ENCODE measurements at places on chromosomes 2 and 18. TPM values are rescaled to one million over a fixed set of nuclear protein-coding genes. Genes with fewer than 3 reads are reported as not detected.

- DNase-seq = no peak
These were observed 36.2 kb downstream of the ATOH8 start for GRCh38 chr2:85790032-85790431.

DNA sequence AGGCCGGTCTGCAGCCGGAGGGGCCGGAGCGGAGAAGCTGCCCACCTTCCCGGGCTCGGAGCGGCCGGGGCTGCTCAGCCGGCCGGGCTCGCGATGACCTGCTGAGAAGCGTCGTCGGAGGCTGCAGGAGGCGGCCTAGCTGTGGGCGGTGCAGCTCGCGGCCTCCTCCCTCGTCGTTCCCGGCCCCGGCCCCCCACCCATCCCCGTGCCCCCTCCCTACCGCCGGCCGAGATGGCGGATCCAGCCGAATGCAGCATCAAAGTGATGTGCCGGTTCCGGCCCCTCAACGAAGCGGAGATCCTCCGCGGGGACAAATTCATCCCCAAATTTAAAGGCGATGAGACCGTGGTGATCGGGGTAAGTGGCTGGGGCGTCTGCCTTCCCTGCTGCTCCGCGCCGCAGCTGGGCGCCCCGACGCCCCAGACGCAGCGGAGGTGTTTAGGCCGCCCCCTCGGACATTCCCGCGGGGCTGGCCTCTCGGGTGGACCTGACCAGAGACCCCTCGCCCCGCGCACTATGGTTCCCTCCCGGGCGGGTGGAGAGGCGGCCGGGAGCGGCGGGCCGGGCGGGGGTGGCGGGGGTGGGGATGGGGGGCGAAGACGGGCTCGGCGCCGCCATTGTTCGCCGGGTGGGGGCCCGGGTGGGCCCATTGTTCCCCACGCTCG is 492 bp downstream of the KIF5C start:
- no peak for DNase-seq

- DNase-seq = no peak
These were observed 471.4 kb downstream of the DCDC2C start for GRCh38 chr2:4174796-4175195.

DNA sequence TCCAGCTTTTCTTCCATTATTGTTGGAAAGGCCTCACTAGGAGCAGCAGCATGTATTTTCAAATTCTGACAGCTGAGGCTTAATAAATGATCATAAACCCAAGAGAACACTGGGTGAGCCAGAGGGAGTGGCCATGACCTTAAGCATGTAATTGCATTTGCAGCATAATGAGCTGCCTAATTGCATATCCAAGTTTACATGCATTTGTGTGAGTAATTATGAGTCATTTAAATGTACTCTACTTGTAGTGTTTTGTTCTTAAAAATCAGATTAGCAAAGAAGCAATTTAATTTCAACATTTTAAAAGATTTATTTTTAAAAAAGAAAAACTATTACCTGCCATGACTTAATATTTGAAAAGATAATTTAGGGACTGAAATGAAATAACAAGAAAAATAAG is 74.8 kb downstream of the NOL10 start:
- DNase-seq = no peak

GRCh38 chr2:175677880-175678279 is 324.2 kb downstream of the LNPK start:
- DNase-seq = no peak

DNA sequence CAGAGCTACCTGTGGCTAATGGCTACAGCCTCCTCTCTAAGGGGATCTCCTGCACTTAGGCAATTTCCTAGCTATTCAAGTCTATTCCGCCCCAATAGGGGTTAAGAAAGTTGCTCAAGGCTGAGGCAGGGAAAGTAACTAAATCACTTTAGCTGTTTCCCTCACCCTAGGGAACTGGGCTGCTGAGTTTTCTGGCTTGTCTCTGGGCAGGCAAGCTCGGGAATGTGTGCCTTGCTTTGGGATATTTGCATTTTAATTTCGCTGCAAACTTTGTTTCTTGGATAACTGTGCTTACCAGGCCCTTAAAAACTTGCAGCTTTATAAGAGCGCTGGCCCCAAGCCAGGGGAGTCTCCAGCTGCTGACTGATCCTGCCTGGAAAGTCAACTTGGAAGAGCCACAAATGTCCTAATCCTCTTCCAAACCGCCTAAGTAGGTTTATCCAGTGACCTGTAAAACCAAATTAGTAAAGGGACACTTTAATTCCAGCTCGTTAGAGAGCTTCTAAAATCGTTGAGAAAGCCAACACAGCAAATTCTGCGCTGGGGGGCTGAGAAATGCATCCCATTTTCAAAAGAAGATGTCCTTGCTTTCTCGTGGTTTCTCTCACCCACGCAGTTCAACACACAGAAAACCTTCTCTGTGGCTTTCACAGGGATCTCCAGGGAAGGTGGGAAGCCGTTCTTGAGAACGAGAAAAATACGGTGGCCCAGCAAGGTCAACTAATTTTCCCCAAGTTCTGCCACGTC is 59.5 kb upstream of the SP3 start:
- peak; percentile 89 for DNase-seq

GRCh38 chr2:62806231-62806630 is 100.7 kb downstream of the EHBP1 start:
- DNase-seq = no peak

GRCh38 chr2:158922601-158923000 is 45.8 kb upstream of the TANC1 start:
- no peak for DNase-seq

Gene DNAJC5G
- 57.9 TPM for total RNA-seq

Gene BCL2
- total RNA-seq = 20.8 TPM

Gene PCARE
- 0.06 TPM for total RNA-seq

Gene ADCYAP1
- total RNA-seq = 10.1 TPM

Gene ASXL3
- 15.4 TPM for total RNA-seq
